ENCODE measurements at places on chromosomes 7 and 10.
A peak's percentile ranks its signal among the peaks of the same experiment; 100 is the strongest.

- no peak for DNase-seq
These were observed 123.4 kb downstream of the DYNC2I1 start for GRCh38 chr7:158979635-158980351.

GRCh38 chr10:97074256-97075145, 111.3 kb downstream of the SLIT1 start:
- DNase-seq, result no peak

GRCh38 chr7:21617916-21618390, 75.1 kb downstream of the DNAH11 start:
- peak; percentile 64 for DNase-seq

- no peak for DNase-seq
These were observed 27.4 kb downstream of the PILRA start for GRCh38 chr7:100400656-100401055.

DNA sequence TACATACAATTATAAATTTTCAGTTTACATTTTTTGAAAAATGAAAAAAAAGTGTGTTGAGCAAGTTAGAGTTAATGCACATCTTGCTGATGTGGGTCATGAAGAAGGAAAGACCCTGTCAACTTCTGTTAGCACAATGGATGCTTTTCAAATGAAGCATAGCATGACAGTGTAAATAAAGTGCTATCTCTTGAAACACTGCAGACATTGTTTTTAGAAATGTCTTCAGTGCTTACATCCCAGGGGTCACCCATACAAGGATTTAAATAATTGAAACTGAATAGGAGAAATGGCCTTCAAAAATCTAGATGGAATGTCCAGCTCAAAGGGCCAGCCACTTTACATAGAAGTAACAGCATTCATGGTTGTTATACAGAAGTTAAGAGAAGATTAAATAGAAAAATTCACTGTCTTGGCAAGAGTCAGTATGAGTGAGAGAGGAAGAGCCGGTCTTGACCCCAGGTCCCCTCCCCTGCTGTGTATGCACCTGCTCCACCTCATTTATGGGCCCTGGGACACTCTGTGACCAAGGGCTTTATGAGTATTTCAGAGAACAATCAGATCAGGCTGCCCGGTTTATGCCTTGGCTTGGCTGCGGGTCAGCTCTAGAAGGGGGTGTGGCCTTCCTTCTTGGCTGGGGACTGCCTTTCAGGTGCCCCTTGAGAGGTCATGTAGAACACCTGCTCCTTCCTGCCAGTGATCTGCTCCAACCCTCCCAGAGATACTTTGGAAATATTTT, 237.7 kb upstream of the TMEM72 start:
- no peak for DNase-seq

GRCh38 chr10:46270086-46270811, 16.5 kb upstream of the ANTXRL start:
- DNase-seq, result no peak

DNA sequence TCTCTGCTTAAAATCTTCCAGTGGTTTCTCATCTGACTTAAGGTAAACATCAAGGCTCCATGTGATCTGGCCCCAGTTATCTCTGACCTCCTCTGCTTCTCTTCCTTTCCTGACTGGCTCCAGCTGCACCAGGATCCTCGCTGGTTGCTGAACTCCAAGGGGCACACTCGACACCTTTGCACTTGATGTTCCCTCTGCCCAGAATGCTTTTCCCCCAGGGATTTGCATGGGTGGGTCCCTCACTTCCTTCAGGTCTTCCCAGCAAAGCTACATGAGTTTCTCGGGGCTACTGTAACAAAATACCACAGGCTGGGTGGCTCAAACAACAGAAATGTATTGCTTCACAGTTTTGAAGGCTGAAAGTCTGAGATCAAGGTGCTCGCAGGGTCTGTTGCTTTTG, 166.0 kb upstream of the CDCA7L start:
- no peak for DNase-seq

DNA sequence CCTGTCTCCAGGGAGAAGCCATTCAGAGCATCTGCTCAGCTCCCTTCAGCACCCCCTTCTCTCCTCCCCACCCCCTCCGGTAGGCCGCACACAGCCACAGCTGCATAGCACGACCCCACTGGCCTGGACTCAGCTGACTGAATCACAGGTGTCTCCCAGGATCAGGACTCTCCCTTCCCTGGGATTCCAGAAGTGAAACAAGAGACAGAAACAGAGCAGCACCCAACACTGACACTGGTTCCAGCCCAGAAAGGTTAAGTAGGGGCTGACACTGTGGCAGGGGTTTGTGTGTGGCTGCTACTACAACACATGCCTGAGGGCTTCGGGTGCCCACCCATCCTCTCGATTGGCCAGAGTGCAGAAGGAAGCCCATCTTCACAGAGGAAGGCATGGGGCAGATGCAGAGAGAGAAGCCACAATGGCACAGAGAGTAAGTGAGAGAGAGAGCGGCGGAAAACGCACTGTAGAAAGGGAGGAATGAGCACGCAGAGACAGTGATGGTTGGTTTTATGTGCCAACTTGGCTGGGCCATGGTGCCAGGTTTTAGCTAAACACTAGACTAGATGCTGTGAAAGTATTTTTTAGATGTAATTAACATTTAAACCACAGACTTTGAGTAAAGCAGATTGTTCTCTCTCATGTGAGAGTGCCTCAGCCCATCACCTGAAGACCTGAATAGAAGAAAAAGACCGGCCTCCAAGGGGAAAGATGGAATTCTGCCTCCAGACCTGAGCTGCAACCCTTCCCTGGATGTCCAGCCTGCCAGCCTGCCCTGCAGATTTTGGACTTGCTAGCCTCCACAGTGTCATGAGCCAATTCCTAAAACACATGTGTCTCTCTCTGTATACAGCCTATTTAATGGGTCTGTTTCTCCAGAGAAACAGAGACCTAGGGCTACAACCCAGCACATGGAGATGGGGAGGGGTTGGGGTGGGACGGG, 107.5 kb downstream of the GRB10 start:
- no peak for DNase-seq

DNA sequence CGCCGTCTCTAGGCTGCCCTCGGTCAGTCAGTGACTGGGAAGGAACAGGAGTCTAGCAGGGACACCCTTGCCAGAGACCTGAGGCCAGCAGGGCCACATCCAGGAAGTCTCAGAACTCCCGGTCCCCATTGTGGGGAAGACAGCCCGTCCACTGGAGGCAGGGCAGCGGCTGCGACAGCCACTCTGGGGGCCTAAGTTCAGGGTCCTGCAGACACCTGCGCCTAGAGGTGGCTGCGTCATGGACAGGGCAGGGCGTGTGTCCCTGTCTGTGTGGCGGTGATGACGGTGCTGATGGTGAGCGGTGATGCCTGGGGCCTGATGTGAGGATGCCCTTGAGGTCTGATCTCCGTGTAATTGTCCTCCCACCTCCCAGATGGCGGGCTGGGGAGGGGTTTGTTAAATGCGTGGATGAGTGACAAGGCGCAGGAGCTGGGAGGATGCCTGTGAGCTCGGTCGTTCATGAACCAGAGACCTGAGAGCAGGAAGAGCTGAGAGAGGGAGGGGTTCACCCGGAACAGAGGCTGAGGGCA, 537.9 kb upstream of the FOXK1 start:
- DNase-seq, result no peak

- no peak for DNase-seq
These were observed 71.9 kb downstream of the FAM13C start for GRCh38 chr10:59290448-59290847.

- DNase-seq, result no peak
These were observed 71.1 kb upstream of the GPR158 start for GRCh38 chr10:25103703-25104102.

DNA sequence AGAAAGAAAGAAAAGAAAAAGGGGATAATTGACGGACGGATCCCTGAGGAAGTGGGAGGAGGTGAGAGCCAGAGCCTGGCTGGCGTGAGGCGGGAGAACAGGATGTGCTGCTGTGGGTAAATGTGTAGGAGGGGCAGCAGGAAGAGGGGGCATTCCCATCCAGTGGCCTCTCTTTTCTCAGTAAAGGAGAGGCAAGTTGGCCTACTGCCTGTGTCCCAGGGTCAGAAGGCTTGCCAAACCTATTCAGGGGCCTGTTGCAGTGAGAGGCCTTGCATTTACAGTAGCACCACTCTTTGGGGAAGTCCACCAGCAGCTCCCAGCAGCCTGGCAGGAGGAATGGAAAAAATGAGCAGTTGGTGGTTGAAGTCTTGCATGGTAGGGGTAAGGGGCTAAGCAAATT, 26.6 kb upstream of the ASCC1 start:
- no peak for DNase-seq

GRCh38 chr10:129969184-129969910, 5.3 kb upstream of the EBF3 start:
- no peak for DNase-seq
